ENCODE measurements at places on chromosomes 16 and 17.

- DNase-seq: no peak
These were observed 12.8 kb upstream of the RANGRF start for GRCh38 chr17:8275421-8276290.

GRCh38 chr16:63596716-63597115 is 1525.1 kb downstream of the CDH11 start:
- no peak for DNase-seq

- DNase-seq: peak; percentile 82
These were observed 11.2 kb upstream of the PLEKHG4 start for GRCh38 chr16:67268136-67268579.

DNA sequence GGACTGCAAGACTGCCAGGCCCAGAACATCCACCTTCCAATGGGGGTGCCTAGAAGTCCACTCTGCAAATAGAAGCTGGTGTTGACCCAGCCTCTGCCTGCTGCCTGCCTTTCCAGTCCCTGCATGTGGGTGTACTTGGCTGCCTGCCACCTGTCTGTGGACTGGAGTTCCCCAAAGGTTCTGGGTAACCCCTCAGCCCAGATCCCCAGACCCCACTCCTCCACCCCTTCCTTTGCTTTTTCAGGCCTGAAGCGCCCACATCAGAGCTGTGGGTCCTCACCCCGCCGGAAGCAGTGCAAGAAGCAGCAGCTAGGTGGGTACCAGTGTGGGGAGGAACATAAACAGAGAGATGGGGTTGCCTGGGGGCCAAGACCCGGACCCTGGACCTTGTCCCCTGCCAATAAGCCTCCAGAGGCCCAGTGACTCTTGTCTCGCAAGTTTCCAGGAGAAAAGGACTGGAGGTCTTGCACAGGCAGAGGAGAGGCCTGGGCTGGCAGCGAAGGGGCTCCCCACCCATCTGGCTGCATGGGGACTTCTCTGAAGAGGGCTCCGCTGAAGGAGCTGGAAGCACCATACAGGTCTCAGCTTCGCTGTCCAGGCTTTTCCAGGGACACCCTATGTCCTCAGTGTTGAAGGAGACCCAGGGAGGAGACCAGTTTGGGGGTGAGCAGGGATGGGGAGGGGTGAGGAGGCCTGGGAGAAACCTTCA is 34.3 kb downstream of the NLRC5 start:
- no peak for DNase-seq

GRCh38 chr16:84559311-84559932 is 55.0 kb upstream of the MEAK7 start:
- no peak for DNase-seq

GRCh38 chr17:74262601-74263000 is 11.4 kb upstream of the DNAI2 start:
- no peak for DNase-seq

DNA sequence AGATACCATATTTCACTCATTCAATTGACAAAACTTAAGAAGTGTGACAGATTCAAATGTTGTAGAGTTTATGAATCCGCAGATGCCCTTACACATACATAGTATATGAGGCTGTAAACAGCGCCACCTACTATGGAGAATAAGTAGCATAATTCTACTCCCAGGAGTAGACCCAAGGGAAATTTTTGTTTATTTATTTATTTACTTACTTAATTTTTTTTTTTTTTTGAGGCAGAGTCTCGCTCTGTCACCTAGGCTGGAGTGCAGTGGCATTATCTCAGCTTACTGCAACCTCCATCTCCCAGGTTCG is 35.5 kb downstream of the GAN start:
- no peak for DNase-seq

GRCh38 chr17:78129351-78130089 is 965 bp upstream of the TMC6 start:
- no peak for DNase-seq

DNA sequence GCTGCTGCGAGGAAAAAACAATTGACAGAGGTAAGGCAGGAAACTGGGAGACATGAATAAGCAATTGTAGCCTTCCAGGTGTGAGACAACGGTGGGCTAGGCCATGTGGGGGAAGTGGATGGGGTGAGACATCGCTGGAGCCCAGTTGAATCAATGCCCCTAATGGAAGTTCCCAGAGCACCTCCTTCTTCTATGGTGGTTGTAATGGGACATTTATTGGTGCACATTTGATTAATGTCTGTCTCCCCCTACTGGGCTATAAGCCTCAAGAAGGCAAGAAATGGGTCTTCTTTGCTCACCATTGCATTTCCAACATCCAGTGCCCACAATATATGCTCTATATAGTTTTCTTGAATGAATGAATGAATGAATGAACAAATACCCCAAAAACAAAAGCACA is 22.7 kb upstream of the CD300E start:
- no peak for DNase-seq

GRCh38 chr17:75688209-75688825 is 21.2 kb downstream of the SAP30BP start:
- no peak for DNase-seq

DNA sequence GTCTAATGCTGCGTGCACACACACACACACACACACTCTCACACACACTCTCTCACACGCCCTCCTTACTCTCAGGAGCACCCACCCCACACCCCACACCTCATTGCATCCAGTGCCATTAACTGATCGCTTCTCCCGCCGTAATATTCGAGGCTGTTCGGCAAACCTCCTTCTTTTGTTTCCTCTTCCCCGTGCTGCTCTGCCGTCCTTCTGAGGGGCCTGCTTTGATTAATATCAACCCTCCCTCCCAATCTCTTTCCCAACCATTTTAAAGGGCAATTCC is 156.2 kb upstream of the TNRC6C start:
- DNase-seq: no peak

DNA sequence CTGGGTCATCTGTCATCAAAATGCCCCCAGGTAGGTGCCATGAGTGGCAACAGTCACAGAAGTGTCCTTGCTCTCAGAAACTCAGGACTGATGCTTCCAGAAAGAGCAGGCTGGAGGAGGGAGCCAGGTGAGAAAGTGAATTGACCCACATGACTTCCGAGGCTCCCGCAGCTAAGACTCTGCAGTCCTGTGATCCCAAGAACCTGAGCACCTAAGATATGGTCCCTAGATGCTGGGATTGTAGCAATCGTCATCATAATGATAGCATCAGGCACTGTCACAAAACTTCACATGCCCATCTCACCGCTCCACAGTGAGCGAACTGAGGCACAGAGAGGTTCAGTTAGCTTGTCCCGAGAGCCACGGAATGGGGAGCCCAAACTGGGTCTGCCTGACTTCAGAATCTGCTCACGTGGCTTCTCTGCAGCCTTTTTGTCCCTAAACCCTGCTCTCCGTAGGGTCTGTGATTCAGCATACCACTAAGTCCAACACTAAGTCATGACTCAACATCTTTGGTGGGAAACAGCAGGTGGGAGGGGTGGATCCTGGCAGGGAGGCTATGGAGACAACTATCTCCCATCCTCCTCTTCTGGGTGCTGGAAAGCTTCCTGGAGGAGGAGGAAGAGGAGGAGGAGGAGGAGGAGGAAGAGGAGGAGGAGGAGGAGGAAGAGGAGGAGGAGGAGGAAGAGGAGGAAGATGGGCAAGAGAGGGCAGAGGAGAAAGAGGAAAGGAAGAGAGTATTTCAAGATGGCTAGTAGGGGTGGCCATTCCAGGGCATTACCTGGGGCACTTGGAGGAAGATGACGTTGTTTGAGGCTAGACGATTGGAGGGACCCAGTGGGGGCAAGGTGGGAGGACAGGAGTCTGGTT is 55.5 kb upstream of the DLX4 start:
- peak; percentile 50 for DNase-seq

GRCh38 chr16:58647107-58647506 is 17.5 kb upstream of the CNOT1 start:
- no peak for DNase-seq

DNA sequence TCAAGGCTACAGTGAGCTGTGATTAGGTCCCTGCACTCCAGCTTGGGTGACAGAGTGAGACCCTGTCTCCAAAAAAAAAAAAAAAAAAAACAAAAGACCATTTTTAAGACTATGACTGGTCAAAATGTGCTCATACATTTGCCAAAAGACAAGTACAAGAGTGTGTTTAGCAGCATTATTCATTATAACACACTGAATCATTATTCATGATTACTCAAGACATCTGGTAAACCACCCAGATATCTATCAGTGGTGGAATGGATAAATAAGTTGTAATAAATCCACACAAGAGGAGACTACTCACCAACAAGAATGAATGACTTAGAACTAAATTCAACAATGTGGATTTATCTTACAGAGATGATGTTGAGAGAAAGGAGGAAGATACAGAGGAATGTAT is 716.3 kb downstream of the MAF start:
- DNase-seq: no peak

DNA sequence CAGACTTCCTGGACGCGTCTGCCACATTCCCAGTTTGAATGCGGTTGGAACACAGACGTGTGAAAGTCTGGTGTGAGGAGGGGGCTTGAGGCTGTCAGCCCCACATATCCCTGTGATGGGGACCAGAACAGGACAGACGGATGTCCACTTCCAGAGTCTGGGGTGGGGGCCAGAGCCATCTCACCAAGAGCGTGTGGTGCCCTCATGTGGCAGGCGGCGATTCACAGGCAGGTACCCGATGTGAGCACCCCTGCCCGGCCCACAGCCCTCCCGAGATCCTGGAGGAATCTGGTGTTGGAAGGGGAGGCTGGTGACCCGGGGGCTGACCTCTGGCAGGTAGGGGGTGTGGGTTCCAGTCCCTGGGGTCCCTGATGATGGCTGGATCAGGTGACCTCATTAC is 51.5 kb downstream of the ENGASE start:
- no peak for DNase-seq

DNA sequence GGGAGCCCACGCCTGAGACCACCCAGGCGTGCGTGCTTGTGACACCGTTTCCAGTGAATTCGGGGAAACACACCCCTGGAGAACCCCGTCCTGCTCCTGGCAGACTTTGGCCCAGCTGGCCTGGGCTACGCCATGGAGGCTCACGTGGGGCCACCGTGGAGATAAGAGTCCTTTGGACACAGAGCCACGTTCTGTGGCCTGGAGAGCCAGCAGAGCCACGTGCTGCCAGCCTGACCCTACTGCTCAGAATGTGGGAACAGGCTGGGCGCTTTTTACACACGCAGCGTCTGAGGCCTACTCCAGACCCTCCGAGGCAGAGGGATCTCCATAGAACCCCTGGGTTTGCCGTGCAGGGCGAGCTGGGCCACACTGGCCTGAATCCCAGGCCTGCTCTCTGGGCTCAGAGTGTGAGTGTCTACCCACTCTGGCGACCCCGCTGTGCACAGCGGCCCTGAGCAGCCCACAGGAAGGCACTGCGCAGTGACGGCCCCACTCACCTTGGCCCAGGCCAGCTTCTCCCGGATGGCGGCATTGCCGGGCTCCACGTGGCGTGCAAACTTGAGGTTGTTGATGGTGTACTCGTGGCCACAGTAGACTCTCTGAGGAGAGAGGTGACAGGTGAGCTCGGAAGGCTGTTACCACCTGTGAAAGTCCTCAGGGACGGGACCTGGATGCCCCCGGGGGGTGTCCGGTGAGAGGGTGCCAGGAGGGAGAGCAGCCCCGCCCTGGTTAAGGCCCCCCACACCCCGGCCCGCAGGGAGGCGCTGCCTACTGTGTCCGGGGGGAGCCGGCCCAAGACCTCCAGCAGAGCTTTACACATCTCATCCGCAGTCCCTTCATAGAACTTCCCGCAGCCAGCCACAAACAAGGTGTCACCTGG is 10.0 kb downstream of the HAGH start:
- no peak for DNase-seq

DNA sequence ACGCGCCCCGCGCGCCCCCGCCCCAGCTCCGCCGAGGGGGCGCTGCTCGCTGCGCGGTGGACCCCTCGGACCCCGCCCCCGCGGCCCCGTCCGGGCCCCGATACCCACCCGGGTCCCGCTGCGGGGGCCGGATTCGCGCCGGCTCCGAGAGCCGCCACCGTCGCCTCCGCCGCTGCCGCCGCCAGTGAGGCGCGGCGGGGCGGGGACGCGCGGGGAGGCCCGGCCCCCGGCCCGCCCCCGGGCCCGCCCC is at the start of gene TBC1D16:
TSS of gene TBC1D16 (minus strand) at position 186 of the 250 bp plus-strand sequence. CDS start 22,325 bp downstream, outside the sequence.
- no peak for DNase-seq

- DNase-seq: no peak
These were observed 707.4 kb downstream of the MAF start for GRCh38 chr16:78892951-78893733.

GRCh38 chr17:79515110-79515509 is 95.7 kb downstream of the RBFOX3 start:
- DNase-seq: no peak

- no peak for DNase-seq
These were observed 204.0 kb downstream of the GRIN2A start for GRCh38 chr16:9978160-9978725.

DNA sequence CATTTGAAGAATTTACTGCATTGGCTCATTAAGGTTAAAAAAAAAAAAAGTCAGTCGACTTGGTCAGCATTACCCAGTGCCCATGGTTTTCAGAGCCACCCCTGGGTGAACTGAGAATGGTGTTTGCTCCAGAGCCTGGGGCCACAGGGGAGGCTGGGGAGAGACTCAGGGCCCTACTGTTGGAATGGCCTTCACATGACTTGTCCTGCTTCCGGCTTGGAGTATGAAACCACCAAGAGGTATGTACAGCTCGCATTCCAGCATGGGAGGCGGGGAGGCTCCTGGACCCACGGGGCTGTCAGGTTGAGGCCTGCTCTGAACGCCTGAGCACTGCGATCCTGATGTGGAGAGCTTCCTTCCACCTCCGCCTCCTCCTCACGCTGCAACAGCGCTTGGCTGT is 36.8 kb downstream of the MSI2 start:
- DNase-seq: peak; percentile 35

DNA sequence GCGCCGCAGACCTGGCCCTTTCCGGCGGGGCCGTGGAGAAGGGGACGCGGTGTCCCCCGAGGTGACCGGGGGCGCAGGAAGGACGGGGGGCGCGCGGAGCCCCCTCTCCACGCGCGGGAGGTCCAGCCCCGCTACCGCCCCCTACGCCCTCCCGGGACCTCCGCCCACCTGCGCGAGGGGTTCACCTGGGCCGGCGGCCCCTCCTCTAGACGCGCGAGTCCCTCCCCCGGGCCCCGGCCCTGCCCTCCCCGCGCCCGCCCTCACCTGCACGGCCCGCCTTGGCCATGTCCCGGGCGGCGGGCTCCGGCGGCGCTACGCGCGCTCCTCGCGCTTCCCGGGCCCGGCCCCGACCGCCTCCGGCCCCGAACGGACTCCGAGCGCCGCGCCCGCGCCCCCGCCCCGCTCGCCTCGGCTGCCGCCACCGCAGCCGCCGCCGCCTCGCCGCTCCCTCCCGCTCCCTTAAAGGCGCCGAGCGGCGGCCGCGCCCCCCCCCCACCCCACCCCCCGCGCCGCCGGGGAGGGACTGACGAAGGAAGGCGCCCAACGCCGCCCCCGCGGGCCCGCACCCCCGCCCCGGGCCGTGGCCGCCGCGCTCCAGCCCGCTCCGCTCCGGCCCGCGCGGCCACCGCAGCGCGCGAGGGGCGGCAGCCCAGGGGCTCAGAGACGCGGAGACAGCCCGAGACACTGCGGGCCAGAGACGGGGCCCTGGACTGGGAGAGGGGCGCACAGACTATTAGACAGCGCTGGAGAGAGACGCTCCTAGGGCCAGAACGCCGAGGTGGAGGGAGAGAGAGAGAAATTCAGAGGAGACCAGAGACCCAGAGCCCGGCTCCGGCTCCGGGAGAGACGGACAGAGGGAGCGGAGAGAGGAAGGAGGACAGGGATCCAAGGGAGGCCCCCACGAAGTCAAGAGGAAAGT is at the start of gene PITPNM3:
TSS of gene PITPNM3 (minus strand) at position 435 of the 919 bp plus-strand sequence. CDS start at position 286, 149 bp downstream.
- no peak for DNase-seq

All from fibroblast of skin of abdomen (primary cell).